ENCODE measurements at places on chromosomes 11 and 22.

GRCh38 chr22:23376256-23376655, 195.9 kb downstream of the BCR start:
- DNase-seq = no peak

- no peak for DNase-seq
Measured at GRCh38 chr11:69515271-69516245, 34.1 kb downstream of the LINC01488 start.

DNA sequence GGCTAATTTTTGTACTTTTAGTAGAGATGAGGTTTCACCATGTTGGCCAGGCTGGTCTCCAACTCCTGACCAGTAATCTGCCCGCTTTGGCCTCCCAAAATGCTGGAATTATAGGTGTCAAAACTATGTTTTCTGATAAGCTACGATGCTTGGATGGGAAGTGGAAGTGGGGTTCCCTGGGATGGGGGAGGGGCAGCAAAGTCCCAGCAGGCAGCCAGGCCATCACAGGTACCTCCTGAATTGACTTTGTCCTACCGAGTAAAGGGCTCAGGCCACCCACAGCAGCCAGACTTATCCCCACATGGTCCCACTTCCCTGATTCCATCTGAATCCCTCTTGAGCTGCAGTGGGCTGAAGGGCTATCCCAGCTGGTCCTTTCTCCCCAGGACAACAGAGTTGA, 6.9 kb downstream of the FTH1 start:
- DNase-seq = no peak

DNA sequence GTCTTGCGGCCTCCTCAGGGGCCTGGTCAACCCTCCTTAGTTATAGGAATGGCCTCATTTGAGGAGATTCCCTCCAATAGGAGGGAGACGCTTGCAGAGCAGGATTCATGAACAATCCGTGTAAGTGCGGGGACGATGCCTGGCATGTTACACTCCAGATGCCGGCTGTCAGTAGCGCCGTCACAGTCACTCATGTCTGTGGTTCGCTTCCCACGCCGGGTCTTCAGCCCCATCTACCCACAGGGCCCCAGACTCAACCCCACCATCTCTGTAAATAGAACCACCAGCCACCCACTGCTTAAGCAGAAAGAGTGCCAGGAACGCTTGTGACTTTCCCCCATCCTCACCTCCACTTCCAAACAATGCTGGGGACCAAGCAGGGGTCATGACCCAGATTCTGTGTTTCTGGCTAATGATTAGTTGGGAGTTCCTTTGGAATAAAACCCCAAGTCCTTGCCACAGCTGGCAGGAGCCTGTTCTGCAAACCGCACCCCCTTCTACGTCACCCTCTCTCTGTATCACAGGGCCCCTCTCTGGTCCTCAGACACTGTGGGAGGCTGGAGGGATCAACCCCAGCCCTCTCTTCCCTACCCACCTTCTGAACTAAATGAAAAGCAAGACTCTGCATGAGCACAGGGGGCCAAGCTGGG, 38.8 kb upstream of the TOLLIP start:
- no peak for DNase-seq

DNA sequence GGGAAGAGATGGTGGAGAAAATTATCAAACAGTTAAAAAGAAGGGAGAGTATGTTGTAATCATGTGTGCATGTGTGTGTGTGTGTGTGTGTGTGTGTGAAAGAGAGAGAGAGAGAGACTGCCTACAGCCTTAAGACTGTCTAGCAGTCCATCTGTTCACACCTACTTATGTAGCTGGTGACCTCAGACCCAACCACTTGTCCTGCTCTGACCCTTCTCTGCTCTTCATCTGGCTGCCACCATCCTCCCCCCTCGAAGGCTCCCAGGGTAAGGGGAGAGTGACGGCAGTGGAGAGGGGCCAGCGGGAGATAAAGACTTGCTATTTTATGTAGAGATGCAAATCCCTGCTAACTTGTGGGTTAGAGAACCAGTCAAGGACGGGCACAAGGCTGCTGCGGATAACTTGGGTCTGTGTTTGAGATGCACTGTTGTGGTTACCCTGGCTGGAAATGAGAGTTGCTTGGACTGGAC, 24.9 kb upstream of the GRAMD1B start:
- DNase-seq = no peak

Measured in amniotic stem cell (primary cell).